NT2/D1 (cell line): ENCODE measurements at places on chromosomes 11 and 22.

DNA sequence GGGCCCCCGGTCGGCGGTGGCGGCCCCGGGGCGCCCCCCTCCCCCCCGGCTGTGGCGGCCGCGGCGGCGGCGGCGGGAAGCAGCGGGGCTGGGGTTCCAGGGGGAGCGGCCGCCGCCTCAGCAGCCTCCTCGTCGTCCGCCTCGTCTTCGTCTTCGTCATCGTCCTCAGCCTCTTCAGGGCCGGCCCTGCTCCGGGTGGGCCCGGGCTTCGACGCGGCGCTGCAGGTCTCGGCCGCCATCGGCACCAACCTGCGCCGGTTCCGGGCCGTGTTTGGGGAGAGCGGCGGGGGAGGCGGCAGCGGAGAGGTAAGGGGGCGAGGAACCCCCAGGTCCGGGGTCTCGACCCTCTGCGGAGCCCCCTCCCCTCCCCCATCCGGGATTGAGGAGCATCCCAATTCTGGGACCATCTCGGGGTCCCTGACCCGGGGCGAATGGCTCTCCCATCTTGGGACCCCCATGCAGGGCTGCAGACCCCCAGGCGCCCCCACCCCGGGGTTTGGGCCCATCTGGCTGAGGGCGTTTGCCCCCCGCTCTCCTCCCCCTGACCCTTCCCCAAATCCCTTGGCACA is 431 bp downstream of the KMT2A start:
- DNase-seq, result no peak

- DNase-seq, result peak; percentile 81
Observed at GRCh38 chr22:45268167-45268957, 16.4 kb upstream of the UPK3A start.

GRCh38 chr11:134030853-134031252 is 38.0 kb upstream of the JAM3 start:
- DNase-seq, result no peak

GRCh38 chr11:13664351-13664750 is 4.1 kb upstream of the FAR1 start:
- DNase-seq, result no peak

GRCh38 chr22:17888855-17889254 is 114.6 kb upstream of the BID start:
- DNase-seq, result no peak

- DNase-seq, result no peak
Observed at GRCh38 chr11:15286465-15286864, 171.7 kb downstream of the INSC start.

DNA sequence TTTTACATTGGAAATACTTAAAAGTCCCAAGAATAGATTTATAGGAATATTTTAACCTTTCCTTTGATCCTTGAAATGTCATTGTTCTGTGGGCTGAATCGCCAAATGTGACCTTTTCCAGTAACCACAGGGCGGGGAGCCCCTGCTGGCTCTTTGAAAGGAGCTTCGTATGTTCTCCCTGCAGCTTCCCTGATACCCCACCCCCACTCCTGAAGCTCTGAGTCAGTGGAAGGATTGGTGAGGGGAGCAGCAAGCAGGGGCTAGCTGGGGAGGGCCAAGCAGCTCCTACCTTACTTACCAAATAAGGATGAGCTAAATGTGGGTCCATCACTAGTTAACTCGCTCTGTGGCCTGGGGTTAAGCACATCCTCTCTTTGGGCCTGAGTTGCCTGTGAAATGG is 87.7 kb downstream of the CHST1 start:
- DNase-seq, result peak; percentile 44

- no peak for DNase-seq
Observed at GRCh38 chr11:105670811-105671210, 60.9 kb downstream of the GRIA4 start.
